ENCODE measurements at places on chromosomes 16 and 17.

- DNase-seq: no peak
Measured at GRCh38 chr16:85583491-85584181, 29.5 kb upstream of the GSE1 start.

GRCh38 chr16:25372716-25373115, 115.1 kb upstream of the ZKSCAN2 start:
- no peak for DNase-seq

DNA sequence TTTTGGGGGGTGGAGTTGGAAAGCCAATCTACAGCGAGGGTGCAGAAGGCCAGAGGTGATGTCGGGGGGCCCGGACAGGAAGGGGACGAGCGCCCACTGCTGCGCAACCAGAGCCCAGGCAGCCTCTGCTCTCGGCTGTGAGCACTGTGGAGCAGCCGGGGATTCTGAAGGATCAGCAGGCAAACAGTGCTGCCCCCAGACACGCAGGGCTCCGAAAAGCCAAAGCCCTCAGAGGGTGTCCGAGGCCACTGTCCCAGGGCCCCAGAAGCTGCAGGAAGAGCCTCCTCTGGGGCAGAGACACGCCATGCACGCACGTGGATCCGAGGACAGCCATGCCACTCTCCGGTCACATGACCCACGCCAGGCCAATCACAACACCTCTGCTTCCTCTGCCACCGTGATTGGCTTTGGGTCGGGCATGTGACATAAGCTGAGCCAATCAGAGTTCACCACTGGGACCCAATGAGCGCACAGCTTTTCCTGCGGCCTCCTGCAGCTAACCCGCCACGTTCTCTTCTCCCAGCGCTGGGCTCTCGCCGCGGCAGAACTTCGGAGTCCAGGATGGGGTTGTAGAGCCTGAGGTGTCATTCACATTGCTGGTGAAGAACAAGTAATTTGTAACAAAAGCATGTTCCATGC, 40.7 kb downstream of the ACTG1 start:
- DNase-seq: no peak

GRCh38 chr16:80846275-80846674, 41.9 kb upstream of the CDYL2 start:
- no peak for DNase-seq

DNA sequence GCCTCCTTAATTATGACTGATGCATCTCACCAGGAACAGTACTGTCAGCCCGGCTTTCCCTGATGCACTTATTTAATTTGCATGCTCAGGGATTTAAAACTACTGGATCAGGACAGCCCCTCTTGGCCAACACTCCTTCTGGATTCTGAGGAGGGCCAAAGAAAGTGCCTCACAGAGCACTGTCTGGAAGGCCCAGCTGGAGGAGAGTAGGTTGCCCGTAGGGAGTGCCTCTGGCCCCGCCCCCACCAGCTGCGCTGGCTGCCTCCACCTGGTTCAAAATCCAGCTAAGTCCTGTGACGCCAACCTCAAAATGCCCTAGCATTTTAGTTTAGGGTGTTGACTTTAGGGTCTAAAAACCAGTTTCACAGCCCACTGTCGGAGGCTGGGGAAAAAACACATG, 49.4 kb upstream of the SREBF1 start:
- peak; percentile 52 for DNase-seq

DNA sequence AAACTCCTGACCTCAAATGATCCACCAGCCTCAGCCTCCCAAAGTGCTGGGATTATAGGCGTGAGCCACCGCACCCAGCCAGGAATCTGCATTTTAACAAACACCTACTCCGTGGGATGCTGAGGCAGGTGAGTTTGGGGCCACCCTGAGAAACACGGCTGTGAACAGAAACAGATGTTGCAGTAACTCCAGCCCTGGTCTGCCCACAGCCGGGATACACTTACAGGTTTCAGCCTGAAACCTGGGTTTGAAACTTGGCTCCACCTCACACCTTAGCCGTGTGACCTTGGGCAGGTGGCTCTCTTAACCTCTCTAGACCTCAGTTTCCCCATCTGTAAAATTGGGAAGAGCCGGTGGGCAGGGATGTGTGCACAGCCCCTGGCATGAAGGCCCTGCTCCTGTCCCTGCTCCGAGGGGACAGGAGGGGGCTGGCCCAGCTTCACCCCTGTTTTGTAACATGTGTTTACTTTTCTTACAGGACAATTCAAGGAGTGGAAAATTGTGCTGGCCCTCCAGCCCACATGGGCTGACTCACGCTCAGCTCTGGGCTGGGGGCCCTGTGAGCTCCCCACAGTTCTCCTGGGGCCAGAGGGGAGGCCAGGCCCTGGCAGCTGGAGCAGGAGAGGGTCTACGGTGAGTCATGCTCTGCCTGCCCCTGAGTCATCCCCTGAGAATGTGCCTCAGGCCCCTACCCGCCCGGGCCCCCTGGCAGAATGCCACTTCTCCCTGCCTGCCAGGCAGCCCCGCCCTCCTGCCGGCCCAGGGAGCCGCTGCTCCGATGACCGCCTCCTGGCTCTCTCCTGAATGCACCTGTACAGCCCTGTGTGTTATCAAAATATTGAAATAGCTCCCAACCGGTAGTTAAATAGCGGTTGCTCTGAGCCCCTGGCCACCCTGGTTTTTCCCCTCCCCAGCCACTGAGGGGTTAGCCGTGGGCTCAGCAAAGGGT, 7.7 kb upstream of the PPL start:
- no peak for DNase-seq

DNA sequence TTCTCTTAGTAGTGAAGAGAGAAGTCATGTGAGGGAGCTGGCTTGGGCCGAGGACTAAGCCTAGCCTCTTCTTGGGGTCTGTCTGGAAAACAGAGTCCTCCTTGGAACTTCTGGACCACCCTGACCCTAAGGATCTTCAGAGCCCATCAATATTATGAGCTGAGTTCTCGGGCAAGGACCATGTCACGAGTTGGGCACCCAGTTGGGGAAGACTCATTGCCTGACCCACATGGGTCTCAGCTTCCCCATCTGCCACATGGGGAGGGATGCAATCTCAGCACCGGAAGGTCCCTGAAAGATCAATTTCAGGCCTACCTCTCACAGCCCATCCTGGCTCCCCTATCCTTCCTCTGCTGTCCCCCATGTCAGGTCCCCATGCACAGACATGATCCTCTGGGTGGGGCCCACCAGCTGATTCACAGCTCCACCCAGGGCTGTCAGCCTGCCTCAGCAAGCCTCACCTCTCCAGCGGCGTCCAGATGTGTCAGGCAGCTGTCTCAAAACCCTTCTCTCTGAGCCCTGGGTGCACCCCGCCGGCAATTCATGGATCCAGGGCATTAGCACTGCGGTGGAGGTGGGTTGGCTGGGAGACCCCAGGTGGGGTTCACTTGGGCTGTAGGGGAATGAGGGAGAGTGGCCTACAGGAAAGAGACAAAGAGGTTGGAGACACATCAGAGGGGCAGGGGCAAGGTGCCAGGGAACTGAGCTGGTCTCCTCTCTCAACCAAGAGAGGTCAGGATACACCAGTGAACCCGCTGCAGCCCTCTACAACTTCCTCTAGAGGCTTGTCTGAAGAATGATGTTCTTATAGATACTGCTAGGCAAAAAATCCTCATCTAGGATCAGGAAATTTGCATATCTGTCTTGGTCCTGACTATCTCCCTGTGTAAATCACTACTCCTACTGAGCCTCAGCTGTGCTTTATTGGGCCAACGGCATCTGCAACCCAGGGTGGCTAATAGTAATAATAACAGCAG, 1.8 kb downstream of the NLRP1 start:
- DNase-seq: no peak

DNA sequence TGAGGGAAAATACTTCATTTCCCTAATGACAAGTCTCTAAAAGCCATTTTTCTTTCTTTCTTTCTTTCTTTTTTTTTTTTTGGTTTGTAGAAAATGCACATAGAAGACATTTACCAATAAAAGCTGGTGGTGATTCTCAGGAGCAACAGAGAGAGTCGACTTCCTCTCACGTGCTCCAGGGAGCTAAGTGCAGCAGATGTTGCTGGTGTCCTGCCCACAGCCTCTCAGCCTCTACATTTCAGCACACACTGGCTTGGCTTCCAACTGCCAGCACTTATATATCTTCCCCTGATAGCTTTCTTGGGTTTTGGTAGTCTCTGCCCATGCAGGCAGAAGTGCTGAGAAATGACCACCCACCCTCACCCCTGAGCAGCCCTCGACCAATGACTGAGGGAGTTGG, 58.4 kb upstream of the MARCHF10 start:
- no peak for DNase-seq

DNA sequence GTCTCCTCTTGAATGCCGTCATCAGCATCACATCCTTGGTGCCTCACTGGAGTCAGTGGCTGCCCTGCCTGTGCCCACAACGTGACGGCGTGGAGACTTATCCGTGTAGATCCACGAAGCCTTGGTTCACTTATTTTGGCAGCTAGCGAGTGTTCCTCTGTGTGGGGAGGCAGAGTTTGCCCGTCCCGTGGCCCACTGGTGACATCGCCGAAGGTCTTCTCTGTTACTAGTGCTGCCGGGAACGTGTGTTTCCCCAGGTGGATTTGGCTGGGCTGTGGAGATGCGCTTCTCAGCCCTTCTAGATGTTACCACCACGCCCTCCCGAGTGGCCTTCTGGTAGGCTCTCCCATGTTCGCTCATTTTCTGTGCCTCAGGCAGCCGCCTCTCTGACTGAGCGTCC, 169.6 kb downstream of the SEC14L1 start:
- no peak for DNase-seq

GRCh38 chr16:21565507-21565860, 33.9 kb upstream of the METTL9 start:
- no peak for DNase-seq

- no peak for DNase-seq
Measured at GRCh38 chr17:73060721-73061120, 31.8 kb downstream of the SLC39A11 start.

DNA sequence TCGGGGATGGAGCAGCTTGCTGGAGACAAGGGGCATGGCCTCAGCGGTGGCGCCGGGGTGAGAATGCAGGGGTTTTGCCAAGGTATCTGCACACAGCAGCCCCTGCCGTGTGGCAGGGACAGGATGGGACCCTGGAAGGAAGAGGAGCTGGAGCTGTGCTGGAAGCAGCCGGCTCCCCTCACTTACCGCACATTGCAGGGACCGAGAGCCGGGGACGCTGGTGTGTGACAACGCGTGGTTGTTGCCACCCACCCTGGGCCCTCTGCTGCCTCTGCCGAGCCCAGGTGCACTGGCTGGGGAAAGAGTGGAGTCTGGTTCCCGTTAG, 3.0 kb downstream of the NUBP2 start:
- no peak for DNase-seq

DNA sequence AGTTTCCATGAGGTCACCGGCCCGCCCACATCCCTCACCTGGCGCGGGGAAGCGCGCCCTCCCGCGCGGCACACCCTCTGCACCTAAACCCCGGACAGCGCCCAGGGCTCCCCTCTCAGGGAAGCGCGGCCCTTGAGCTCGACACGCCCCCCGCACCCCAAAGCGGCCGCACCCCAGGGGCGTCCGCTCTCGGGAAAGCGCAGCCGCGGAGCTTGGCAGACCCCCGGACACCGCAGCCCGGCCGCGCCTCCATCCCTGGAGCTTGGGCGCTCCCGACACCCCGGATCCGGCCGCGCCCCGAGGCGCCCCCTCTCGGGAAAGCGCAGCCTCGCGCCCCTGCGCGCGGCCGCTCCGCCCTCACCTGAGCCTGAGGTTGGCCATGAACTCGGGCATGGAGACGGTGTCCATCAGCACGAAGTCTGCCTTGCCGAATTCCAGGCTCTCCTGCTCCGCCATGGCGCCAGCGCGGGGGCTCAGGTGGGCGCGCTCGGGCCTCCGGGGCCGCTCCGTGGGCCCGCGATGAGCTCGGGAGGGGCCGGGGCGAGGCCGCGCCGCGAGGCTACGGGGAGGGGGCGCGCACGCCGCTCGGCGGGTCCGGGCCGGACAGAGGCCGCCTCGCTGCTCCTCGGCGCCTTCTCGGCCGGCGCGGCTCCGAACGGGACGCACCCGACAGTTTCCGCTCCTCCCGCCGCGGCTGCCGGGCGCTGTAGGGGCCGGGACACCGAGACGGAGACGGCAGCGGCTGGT, at the start of gene MYO1D:
Gene MYO1D, minus strand, starts transcription at position 708 of the 747 bp plus-strand sequence. Its CDS starts 252 bp downstream, at position 456.
- DNase-seq: no peak

GRCh38 chr16:89176147-89176690, 4.7 kb downstream of the CDH15 start:
- no peak for DNase-seq

DNA sequence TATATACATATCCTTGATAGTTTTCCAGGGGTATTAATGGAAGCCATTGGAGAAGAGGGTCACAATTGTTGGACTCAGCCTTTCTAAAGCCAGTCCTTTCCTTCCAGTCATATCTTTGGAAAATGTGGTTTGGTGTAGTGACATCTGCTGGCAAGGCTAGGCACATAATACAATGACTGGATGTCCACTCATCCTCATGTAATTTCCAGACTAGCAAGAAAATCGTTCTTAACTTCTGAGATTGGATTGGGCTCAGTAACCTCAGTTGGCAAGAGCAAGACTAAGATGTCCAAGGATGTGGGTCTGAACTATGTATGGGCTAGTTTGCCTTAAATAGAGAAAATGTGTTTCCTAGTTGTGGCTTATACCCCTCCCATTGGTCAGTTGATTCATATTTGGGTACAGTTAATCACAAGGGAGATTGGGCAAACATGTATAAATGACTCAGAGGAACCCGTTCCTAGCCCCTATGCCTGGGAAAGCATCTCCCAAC, 8.7 kb upstream of the KAT7 start:
- DNase-seq: no peak

GRCh38 chr17:27244491-27245223, 49.3 kb upstream of the WSB1 start:
- no peak for DNase-seq

DNA sequence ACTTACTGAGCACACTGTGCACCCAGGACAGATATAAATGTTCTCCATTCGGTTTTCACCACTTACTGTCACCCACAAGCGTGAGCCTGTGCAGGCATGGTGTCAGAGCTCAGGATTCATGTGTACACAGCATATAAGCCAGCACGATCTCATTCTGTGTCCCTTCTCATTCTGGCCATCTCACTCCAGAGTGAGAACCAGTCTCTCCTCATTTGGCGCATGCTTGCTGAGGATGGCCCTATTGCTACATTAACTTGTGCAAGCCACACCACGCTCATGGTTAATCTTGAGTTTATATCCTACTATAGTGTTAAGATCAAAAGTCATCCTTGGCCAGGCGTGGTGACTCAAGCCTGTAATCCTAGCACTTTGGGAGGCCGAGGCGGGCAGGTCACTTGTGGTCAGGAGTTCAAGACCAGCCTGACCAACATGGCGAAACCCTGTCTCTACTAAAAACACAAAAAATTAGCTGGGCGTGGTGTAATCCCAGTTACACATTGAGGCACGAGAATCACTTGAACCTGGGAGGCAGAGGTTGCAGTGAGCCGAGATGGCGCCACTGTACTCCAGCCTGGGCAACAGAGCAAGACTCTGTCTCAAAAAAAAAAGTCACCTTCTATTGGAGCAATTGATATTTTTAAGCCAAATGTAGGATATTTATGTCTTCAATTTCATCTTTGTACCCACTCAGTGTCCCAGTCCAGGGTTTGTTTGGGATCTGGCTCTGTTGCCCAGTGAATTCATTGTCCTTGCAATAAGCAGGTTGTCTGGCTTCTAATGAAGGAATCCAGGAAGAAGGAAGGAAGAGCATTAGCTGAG, 20.9 kb downstream of the SOCS1 start:
- DNase-seq: no peak

- peak; percentile 79 for DNase-seq
Measured at GRCh38 chr17:20908313-20909267, 134.2 kb downstream of the USP22 start.
